Hematopoietic multipotent progenitor cell treated with erythropoietin and hydrocortisone succinate and interleukin-3 and kit ligand, for 6 days (in vitro differentiated cells): ENCODE measurements at places on chromosomes 2 and 18.
A peak's percentile ranks its signal among the peaks of the same experiment; 100 is the strongest.

- no peak for DNase-seq
Measured at GRCh38 chr2:83784947-83785346, 674.1 kb downstream of the SUCLG1 start.

DNA sequence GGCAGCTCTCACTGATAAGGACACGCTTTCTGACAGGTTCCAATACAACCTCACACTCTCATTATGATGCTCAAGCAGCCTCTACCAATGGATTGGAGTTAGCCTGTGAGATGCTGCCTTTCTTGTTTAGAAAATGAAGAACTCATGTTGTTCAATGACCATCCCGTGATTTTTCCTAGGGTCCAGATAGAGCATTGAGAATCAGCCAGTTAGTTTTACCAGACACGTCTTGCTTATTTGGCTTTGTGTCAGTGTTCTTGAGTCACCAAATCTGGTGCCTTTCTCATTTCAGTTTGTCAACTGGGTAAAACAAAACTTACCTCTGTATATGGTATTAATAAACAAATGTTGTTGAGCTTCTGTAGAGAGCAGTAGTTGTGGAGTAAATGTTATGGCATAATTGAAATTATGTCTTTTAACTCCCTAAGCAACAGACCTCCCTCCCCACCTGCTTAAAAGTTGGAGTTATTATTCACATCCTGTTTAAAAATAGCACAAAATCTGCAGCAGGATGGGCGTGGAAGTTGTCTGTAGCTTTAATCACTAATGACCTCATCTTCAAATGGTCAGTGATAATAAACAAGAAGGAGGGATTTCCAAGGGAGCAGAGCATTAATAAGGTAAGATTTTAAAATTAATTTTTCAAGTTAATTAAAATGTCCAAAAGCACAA, 167.3 kb downstream of the HRH4 start:
- no peak for DNase-seq

- DNase-seq, result peak; percentile 85
Measured at GRCh38 chr2:206095536-206096332, 9.8 kb upstream of the INO80D start.

DNA sequence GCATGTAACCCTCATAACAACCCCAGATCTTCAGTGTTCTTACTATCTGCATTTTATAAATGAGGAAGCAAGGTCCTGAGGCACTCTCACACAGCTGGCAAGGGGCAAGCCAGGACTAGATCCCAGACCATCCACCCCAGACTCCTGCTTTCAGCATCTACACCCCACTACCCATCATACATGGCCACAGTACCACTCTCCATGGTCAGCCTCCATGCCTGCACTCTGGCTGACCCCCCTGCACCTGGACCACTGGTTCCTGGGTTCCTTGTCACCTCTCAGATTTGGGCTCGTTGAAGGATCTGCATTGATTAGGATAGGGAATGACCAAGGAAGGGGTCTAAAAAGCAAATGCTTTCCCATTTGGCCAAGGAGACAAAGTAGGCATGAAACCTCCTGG, 36.0 kb upstream of the TEX51 start:
- DNase-seq, result no peak

DNA sequence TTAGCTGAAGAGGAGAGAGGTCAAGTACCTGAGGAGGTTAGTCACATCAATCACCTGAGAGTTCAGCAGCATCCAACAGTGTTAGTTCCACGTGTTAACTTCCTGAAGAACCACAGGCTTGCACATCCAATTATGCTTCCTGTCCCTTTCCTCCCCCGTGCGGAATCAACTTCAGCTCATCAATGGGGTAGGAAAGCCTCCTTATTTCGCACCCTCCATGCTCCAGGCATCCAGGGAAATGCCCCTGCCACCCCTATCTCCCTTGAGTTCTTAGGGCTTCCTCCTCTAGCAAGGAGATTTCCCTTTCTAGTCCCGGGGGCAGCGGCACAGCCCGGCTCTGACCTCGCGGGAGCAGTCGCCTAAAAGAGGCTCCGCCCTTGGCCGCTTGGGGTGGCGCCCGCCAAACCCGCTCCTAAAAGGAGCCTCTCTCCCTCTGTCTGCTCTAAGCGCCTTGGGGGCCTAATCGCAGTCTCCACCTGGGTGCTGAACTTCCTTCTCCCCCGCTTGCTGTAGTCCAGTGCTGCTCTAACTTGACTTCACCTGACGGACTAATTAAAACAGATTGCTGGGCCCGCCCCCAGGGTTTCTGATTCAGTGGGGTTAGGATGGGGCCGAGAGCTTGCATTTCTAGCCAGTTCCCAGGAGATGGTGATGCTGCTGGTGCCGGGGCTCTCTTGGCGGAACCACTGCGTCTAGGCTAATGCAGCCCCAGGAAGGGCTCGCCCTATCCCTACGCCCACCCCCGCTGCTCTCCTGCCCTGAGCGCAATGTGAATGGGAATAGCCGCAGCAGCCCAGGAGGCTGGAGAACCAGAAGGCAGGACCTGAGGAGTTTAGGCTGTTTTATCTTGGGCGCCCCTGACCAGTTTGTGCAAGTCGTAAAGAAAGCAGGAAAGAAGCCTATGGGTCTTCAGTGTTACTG, 3.4 kb upstream of the TET3 start:
- DNase-seq, result peak; percentile 87

DNA sequence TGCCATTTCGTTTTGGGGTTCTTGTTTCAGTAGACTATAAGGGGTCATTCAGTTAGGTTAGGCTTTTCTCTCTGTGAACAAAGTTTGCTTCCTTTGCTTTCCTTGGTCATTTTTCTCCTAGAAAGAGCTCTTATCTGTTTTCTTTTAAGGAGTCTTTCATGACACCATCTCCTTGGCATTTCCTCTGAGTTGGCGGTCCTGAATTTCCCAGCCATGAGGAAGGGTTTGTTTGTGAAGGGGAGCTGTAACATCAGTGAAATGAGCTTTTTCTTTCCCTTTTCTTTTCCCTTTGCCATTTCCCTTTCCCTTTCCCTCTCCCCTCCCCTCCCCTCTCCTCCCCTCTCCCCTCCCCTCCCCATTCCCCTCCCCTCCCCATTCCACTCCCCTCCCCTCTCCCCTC, 61.7 kb downstream of the MAP4K4 start:
- DNase-seq, result no peak

DNA sequence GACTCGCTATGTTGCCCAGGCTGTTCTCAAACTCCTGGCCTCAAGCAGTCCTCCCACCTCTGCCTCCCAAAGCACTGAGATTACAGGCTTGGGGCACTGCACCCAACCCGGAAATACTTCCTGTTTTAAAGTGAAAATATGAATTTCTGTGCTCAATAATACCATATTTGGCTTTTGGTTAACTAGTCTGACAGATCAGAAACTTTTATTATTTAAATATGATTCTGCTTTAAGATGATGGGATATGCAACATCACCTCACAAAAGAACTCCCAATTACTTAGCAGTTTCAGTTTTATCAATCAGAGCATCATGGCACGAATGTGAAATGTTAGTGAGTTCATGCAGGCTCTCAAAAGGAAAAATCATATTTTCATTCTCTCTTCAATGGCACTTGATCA, 120.6 kb downstream of the PTRHD1 start:
- DNase-seq, result no peak

DNA sequence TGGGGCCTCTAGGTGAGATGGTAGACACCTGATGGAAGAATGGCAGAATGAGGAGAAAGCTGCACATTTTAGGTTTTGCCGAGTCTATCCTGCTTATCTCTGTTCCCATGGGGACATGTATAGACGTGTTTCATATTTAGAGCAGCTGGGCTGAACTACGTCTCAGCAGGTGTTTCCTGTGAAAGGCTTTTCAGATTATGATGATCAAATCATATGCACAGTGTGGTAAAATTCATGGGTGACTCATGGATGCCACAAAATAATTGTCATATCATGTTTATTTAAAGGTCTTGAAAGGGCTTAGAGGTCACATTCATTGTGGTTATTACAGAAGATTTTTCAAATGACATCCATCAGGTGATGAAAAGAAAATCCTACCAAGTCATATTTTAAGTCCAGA, 90.5 kb downstream of the ICOS start:
- peak; percentile 17 for DNase-seq

GRCh38 chr18:22703883-22704585, 229.1 kb upstream of the RBBP8 start:
- DNase-seq, result peak; percentile 75

DNA sequence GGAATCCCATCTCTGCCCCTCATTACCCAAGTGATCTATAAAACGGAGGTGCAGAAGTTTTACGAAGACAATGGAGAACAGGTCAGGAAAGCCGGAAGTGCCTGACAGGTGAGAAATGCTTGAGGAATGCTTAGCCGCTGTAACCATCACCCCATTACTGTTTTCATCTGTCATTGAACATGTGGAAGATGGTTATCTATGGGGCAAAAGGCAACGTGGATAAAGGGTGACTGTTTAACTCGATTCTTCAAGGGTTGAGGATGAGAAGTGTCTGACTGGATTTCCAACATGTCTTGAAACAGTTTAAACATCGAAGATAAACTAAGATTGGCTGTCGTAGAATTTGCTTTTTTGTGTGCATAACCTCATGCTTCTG, 17.3 kb downstream of the HK2 start:
- no peak for DNase-seq

DNA sequence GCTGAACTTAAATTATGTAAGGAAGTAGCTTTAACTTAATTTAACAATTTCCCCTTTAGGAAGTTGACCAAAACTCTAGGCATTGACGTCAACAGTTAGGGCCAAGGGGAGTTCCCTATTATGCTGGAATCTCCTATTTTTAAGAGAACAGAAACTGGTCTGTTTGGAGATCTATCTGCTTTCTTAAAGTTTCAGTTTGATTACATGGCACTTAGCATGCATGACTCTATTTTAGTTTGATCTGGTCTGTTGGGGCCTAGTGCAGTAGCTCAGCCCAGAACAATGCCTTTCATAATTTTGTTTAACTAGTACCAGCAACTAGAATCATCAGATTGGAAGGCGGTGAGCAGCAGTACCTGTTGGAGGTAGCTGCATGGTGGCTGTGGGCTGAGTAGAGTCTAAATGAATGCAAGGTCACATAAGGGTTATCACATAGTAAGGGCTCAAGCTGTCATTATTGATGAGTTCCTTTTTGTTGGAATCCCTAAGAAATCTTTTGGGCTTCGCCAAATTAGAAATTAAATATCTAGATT, 60.5 kb upstream of the ZNG1B start:
- DNase-seq, result no peak

- no peak for DNase-seq
Measured at GRCh38 chr18:59386909-59387686, 28.0 kb upstream of the LMAN1 start.

DNA sequence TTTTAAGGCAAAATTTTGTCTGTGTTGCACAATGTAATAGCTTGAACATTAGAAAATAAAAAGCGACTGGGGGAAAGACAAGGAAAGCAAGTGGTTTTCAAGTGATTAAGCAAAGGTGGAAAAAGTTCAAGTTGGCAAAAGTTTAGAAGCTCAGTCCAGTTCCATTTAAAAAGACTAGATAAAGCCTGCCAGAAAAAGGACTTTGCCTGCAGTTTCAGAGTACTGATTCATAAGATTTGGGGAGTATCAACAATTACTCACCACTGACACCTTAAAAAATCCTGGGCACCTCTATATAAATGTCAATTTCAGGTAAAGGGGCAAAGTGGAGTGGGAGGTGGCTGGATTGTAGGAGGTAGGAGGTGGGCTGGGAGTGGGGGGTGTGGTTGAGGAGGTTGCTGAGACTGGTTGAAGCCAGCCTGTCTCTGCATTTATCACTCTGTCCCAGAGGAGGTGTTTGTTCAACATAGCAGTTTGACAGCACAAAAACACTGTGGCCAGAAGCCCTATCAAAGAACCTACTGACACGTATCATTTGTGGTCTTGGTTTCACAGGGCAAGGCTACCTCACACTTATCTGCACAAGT, 14.6 kb downstream of the ZEB2 start:
- peak; percentile 92 for DNase-seq

DNA sequence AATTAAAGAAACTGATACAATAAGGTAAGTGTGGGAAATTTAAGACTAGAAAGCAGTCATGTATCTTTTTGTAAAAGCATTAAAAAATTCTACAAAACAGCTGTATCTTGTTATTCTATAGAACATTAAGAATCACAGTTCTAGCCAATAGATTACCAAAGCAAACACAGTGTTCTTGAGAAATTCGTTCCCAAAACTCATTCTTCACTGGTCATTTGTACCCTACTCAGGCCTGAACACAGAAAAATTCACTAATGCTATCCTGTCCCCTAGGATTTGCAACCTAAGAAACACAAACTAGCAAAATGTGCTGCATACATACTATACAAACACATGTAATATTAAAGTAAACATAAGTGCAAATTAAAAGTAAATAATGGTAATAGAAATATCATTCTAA, 29.1 kb downstream of the ERMN start:
- no peak for DNase-seq

- no peak for DNase-seq
Measured at GRCh38 chr2:84854850-84855249, 26.0 kb downstream of the TRABD2A start.

GRCh38 chr18:71250191-71250590, 961.3 kb downstream of the SOCS6 start:
- no peak for DNase-seq

GRCh38 chr2:1736045-1736444, 8.3 kb downstream of the PXDN start:
- no peak for DNase-seq

DNA sequence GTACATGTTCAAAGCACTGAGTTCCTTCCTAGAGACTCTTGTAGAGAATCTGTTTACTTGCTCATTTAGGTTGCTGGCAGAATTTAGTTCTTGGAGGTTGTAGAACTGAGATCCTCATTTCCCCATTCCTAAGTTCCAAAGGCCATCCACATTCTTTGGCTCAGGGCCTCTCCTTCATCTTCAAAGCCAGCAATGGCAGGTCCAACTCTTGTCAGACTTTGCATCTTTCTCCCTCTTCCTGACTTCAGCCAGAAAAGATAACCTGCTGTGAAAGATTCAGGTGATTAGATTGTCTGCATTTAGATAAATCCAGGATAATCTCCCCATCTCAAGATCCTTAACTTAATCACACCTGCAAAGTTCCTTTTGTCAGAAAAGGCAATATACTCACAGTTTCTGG, 51.1 kb downstream of the SOCS6 start:
- DNase-seq, result no peak

DNA sequence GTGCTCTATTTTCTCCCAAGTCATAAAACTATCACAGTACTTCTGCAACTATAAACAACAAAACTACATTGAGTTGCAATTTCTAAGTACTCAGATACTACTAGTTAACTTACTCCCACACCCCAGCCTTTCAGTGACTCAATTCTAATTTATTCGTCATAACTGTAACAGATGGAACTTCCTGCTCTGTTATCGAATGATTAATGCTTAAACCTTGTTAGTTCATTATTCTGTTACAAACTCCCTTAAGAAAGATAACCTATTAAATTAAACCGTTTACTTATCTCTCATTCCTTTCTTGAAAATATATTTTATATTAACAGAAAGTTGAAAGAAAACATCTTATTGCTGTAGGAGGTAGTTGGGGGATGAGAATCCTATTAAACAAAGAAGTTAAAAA, 17.0 kb downstream of the TNFAIP6 start:
- peak; percentile 77 for DNase-seq
